ENCODE measurements at places on chromosomes 1 and 21.
A peak's percentile ranks its signal among the peaks of the same experiment; 100 is the strongest.

DNA sequence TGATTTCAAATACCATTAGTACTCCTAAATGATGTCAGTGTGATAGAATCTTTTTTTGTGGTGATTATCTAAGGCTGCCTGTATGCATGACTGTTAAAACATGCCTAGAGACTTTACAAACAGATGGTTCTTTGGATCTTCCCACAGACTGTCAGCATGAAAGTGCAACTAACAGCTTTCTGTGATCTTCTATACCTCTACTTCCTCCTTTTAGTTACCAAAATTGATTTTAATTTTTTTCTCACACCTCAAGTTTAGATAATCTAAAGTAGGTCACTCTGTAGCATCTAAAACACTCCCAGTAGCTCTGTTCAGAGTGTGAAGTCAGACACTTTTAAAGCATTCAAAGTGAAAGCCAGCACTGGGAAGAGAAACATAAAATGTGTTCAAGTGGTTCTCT, 534.5 kb downstream of the PTPRC start:
- DNase-seq = peak; percentile 47

GRCh38 chr1:29218223-29218622, 12.5 kb downstream of the MECR start:
- DNase-seq = no peak

DNA sequence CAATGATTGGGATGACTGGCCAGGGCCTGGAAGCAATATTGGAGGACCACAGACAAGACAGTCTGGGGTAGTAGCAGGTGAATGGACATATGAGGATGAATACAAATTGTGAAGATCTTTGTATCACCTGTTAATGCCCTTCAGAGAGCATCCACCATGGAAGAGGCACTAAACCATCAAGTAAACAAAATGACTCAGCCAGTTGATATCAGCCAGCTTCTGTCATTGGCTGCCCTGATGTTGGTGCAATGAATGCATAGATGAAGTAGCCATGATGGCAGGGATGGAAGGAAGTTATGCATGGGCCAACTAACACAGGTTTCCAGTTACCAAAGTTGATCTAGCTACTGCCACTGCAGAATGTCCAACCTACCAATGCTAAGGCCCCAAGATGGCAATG, 16.1 kb upstream of the ERI3 start:
- no peak for DNase-seq

DNA sequence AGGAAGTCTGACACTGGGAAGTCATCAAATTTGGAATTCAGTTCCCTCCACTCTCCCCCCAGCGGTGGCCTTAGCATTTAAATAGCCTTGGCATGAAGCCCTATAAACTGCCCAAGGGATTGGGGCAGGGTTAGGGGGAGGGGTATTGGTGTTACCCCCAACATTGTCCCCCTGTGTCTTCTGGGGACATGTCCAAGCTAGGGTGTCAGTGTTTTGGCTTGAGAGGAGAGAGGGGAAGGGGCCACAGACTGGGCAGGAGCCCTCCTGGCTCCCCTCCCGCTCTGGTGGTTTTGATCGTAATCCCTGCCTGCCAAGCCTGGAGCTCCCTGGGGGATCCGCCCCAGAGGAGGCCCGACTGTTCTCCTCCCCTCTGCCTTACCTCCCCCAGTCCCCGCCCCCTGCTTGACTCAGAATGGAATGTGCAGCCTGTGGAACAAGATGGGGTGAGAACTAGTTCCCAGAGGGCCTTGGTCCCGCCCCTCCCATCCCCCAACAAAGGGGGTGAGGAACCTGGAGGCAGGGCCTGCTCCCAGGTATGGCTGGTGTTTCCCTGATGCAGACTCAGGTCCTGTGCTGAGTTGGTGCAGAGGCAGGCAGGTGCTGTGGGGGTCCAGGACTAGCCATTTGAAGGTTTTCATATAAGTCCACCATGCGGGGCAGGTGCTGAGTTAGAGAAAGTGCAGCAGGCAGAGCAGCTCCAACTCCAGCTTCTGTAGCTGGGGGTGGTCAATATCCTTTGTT, 7.4 kb downstream of the SOX13 start:
- no peak for DNase-seq

DNA sequence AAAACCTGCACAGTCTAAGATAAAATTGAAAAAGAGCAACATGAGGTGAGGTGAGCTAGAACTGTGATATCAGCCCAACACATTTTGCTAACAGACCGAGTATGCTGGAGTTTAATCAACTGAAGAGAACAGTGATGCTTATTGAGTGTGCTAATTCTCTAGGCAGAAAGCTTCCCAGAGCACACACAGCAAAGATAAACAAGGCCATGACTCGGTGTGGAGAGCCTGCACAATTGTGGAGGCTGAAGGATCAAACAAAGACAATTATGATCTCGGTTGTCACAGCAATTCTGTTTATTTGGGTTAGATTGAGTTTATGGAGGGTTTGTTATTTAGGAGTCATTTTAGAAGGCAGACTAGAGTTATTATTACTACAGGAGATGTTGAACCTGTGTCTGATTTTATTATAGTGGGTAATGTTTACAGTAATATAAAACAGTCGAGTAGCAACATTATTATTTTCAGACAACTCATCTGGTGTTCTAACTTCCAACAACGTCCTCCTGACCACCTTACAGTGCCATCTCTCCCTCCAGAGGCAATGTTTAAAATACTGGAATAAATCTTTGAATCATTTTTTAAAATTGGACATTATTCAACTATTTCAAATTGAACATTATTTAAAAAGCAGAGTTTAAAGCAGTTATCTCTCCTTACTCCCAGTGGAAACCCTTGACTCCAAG, 40.2 kb downstream of the DPT start:
- DNase-seq = no peak

- DNase-seq = no peak
These were observed 62.5 kb downstream of the PEX14 start for GRCh38 chr1:10537082-10537766.

GRCh38 chr1:200442537-200443156, 32.8 kb upstream of the ZNF281 start:
- no peak for DNase-seq

DNA sequence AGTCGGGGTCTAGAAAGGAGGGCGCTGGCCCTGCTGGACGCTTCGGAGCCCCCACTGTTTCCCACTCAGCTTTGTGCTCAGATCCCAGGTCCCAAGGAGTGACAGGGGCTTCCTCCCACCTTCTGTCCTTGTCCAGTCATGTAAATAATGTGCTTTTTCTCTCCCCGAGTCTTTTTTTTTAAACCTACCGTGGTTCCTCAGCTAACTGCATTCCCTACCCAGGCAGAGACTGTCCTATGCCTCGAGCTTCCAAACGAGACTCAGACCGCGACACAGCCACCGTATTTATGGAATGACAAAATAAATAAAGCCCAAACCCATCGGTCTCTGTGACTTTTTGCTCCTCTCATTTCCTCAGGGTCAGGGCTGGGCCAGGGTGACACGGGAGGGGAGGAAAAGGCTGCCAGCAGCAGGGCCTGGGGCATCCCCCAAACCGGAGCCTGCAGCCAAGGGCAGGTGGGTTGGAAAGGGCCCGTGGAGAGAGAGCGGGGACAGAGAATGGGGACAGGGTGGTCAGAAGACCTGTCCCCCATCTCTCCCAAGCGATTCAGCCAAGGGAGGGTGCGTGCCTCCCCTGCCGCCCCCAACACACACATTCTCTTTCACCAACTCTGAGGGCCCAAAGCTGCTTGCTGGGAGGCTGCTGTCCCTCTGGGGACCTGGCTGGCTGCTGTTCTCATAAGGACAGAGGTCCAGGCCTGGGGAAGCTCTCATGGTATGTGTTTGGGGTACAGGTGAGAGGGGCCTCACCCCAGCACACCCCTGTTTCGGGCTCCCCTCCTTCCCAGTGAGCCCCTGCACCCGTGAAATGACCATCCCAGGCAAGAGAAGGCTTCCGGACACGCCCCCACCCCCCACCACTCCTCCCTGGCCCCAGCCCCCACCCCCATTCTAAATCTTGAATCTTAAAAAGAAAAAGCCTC, 55.4 kb downstream of the KCNAB2 start:
- DNase-seq = no peak

DNA sequence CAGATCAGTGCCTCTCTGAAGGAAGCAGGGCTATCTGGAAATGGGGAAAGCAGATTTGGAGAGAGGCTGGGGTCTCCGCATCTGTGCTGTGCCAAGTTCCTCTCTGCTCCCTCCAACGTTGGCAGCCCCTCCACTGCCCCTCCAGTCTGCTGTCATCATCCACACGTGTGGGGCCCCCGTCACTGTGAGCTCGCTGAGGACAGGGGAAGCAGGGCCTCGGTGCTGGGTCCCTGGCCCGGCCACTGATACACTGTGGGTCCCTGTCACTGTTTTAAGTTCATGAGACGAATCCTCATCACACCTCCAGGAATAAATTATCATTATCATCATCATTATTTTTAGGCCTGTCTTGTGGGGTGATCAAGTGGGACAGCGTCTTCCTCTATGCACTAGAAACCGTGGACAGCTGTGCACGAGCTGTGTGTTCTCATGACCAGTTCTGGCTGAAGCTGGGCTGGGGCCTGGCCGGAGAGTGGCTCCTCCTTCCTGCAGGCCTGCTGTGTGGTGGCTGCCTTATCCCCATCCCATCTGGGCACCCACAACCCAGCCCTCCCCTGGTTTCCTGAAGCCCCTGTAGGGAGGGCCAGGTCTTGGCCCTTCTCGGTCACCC, 52.2 kb downstream of the DMRTB1 start:
- DNase-seq = no peak

DNA sequence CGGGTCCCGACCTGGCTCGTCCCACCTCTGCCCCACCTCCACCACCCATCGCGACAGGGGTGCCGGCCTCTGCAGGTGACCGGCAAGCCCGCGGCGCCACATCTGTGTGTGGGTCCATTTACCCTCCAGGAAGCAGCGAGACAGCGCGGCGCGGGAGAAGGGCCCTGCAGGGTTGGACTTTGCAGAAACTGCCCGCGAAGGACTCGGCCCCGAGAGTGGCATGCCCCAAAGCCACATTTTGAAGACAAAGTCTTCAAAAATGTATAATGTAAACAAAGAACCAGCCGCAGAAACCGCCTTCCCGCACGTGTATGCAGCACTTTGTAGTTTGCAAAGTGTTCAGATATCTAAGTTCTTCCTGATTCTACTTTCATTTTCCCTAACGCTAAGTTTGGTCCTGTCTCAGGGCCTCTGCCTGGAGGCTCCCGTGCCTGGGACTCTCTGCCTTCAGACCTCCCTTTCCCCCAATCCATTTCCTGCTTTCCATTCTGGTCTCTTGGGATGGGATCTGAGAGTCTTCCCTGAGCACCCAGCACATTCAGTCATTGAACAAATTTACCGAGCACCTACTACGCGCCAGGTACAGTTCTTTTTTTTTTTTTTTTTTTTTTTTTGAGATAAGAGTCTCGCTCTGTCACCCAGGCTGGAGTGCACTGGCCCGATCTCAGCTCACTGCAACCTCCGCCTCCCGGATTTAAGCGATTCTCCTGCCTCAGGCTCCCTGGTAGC, 524 bp upstream of the TMCO4 start:
- DNase-seq = peak; percentile 76

DNA sequence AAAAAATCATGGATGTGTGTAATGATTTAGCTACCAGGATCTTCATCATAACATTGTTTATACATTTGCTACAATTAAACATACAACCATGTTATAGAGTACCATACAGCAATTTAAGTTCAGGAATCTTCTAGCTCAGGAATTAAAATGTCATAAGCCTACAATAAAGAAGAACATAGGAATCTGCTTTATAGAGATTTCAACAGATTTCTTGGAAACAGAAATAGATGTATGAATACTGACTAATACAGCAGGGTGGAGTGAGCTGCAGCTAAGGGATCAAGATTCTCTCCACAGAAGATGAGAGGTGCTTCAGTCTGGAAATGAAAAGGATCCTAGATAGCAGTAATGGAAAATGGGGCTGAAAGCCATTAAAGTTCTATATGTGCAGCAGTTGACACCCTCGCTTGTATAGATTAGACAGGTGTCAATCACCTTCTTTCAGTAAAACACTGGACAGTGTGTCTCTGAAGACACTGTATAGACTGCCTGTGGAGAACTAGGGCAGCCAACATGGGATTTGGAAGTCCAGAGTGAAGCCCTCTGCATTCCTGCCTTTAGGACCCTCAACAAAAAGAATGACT, 73.9 kb downstream of the DNTTIP2 start:
- DNase-seq = no peak

GRCh38 chr1:18941221-18942141, 15.0 kb downstream of the IFFO2 start:
- DNase-seq = no peak

DNA sequence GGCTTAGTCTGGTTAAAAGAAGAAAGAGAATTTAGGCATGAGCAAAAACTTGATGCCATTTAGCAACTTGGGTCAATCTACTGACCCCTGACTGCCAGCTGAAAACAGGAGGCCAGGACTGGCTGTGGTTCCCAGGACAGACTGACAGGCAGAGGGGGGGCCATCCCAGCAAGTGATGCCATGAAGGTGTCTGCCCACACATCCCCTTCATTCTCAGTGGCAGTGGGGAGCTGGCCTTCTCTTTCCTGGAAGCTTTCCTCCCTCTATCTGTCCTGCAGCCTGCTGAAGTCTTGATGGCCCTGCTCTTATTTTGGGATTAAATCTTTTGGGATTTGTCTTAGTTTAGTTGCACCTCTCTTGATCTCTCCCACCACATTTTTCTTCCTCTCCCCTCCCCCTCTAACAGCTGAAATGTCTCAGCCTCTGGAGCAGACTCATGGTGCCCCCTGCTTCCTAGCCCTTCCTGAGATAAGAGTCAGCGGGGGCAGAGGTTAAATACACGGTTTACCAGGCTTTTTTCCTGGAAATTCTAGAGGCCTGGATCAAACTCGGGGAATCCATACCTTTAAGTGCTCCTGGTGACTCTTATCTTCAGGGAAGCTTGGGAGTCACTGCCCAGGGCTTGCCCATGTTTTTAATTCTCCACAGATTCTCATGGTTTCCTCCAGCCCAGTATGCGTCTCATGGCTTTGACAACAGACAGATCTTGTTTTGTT, 99.5 kb upstream of the TSPAN2 start:
- DNase-seq = no peak

DNA sequence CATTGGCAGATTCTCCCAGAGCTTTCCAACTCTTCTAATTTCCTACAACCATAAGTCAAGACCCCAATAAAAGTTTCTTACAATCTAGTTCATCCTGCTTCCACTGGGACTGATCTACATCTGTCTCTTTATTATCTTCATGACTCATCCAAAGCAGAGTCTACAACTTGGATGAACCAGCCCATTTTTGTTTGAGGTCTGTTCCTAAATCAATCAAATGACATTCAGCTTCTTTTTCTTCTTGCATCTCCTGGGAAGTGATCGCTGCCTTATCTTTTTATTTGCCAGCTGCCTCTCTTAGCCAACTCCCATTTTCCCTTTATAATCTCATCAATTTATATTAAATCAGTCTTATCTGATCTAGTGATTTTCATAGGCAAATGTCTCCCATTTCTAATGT, 105.6 kb downstream of the ERG start:
- DNase-seq = no peak

DNA sequence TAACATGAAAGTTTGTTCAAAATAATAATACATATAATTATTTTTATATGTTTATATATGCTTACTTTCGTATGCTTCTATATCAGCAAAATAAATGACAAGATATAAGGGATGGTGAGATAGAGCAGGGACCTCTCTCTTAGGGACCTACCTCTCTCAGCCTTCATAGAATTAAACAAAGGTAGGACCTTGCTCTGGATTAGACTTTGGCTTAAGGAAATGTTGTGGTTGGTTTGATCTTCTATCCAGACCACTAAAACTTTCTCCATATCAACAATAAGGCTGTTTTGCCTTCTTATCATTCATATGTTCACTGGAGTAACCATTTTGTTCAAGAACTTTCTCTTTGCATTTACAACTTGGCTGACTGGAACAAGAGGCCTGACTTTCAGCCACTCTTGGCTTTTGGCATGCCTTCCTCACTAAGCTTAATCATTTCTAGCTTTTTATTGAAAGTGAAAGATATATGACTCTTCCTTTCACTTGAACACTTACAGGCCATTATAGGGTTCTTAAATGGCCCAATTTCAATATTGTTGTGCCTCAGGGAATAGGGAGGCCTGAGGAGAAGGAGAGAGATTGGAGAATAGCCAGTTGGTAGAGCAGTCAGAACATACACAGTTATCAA, 14.4 kb downstream of the FRRS1 start:
- DNase-seq = no peak

All from GM13976 (cell line).